Glomerular endothelial cell (primary cell): ENCODE measurements at places on chromosomes 3 and 15. TPM values are rescaled to one million over a fixed set of nuclear protein-coding genes. Genes with fewer than 3 reads are reported as not detected.

GRCh38 chr15:34470091-34470490 lies 32.5 kb upstream of the GOLGA8A start:
- DNase-seq: no peak

DNA sequence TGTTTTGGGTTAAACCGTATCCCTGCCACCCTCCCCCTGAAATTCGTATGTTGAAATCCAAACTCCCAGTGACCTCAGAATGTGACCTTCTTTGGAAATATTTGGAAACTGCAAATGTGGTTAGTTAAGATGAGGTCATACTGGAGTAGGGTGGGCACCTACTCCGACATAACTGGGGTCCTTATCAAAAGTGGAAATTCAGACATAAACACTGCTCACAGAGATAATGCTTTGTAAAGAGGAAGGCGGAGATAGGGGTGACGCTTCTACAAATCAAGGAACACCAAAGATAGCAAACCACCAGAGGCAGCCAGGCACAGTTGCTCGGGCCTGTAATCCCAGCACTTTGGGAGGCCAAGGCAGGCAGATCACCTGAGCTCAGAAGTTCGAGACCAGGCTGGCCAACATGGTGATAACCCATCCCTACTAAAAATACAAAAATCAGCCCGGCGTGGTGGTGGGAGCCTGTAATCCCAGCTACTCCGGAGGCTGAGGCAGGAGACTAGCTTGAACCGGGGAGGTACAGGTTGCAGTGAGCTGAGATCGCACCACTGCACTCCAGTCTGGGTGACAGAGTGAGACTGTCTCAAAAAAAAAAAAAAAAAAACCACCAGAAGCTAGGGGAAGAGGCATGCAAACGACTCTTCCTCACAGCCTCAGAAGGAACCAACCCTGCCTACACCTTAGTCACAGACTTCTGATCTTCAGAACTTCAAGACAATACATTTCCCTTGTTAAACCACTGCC lies 51.1 kb upstream of the CHD2 start:
- DNase-seq: no peak

DNA sequence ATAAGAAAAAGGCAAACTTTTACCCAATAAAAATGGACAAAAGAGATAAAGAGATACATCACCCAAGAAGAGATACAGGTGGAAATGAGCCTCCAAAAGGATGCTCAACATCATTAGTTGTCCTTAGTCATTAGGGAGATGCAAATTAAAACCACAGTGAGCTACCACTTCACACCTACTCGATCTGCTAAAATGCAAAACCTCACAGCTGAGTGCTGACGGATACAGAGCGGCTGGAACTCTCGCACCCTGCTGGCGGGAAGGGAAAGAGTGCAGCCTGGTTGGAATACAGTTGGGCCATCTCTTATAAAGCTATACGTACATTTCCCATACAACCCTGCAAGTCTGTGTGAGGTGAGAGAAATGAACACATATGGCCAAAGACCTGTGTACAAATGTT lies 78.5 kb upstream of the PRR20G start:
- DNase-seq: no peak

- no peak for DNase-seq
Observed at GRCh38 chr3:3295586-3295985, 116.1 kb upstream of the CRBN start.

DNA sequence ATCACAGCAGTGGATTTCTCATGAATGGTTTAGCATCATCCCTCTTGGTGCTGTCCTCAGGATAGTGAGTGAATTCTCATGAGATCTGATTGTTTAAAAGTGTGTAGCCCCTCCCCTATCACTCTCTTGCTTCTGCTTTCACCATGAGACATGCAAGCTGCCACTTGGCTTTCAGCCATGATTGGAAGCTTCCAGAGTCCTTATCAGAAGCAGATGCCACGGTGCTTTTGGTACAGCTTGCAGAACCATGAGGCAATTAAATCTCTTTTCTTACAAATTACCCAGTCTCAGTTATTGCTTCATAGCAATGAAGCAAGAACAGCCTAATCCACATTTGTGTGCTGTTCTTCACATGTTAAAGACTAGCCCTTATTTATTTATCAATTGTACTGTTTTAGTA lies 495.2 kb upstream of the EPHA6 start:
- no peak for DNase-seq

CCDC54 gene
- not detected in 2 replicates for total RNA-seq

SAMMSON gene
- total RNA-seq: not detected in 2 replicates
